ENCODE measurements at places on chromosomes 4 and X.

DNA sequence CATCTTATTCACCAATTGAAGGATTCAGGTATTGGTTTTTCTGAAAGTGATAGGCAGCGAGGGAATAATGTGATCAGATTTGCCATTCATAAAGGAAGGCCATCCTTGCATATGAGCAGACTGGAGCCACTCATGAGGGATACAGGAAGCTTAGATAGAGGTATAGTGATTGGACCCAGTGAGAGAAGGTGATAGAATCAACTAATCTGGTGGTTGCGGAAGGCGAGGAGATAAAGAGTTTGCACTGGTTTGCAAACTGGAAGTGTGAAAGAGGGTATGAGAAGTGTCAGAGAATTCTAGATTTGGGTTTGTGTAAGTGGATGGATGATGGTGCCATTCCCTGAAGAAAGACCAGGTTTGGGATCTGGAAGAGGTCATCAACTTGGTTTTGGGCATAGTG, 57.3 kb upstream of the RASGEF1B start:
- DNase-seq: no peak

DNA sequence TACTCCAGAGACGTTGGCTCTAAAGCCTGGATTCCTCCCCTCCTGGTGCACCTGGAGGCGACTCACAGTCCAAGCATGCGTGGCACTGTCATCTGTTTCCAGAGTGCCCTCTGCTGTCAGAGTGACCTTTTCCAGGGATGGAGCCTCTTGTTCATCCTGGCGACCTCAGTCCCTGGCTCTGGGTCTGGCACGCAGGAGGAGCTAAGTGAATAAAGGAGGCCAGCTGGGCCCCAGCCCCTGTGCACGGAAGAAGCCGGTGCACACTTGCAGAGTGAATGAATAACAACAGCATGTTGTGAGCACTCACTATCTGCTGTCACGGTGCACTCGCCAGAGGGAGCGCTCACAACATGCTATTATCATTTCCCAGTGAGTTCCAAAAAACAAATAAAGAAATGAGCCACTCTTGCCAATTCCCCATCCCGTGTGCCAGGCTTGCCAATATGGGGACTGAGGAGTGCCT, 27.8 kb upstream of the PSAPL1 start:
- DNase-seq: no peak

DNA sequence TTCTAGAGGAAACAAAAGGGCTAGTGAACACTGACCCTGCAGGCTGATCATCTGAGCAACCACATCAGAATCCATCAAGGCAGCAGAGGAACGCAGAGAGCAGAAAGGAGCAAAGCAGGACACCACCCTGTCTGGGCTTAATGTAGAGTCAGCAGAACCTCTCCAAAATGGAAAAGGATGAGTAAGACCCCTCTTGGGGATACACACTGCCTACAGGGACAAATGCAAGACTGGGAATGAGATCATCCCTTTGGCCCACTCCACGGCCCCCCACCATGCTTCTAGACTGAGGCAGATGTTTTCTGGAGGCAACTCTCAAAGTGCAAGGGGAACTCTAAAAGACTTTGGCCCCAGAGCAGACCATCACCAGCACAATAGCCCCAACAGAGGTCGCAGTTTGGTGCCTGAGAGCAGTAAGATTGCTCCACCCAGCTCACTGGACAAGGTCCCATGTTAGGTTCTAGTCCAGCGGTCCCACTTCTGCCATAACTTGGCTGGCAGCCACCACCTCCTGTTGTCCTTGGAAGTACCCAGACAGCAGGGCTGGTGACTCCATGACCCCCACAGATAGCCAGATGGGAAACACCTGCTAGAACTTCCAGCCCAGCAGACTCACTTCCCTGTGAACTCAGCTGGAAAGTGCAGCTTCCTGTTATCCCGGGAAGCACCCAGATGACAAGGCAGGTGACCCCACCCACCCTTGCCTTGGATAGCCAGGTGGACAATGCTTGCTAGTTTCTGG, 372.7 kb downstream of the INPP4B start:
- DNase-seq: no peak

DNA sequence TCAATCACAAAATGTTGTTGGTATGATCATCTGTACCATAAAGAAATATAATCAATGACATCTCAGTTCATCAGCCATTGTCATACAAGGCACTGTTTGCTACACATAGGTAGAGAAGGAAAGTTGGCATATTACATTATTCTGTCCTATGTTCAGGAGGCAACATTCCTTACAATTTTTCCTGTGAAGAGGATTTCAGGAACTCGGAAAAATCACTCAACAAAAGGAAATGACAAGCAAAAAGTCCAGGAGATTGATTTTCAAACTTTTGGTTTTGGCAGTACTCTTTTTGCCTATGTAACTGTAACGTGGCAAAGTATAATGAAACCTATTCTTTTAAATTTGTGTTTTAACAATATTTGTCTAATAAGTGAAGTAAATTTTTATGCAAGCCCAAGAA, 131.3 kb downstream of the MAB21L2 start:
- no peak for DNase-seq

DNA sequence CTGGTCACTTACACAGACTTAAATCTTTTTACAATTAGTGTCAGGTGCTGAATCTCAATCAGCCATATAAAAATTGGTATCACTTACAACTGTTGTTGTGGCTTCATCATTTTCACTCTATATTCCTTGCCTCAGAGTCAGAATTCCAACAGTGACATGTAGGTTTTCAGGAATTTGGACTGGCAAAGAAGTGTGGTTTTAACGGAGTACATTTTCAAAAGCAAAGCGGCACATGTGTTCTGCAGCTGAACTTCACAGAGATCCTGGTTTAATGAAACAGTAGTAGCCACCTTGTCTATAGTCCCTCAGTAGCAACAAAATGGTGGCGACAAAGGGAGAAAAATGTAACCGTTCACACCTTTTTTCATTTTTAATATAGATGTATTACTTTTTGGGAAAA, 486.6 kb downstream of the FAT4 start:
- no peak for DNase-seq

GRCh38 chr4:65340382-65341109, 329.7 kb downstream of the EPHA5 start:
- DNase-seq: no peak

Data from T1000 (cell line).